ENCODE measurements at places on chromosomes 3 and 15. TPM values are rescaled to one million over a fixed set of nuclear protein-coding genes. Genes with fewer than 3 reads are reported as not detected.
A peak's percentile ranks its signal among the peaks of the same experiment; 100 is the strongest.

DNA sequence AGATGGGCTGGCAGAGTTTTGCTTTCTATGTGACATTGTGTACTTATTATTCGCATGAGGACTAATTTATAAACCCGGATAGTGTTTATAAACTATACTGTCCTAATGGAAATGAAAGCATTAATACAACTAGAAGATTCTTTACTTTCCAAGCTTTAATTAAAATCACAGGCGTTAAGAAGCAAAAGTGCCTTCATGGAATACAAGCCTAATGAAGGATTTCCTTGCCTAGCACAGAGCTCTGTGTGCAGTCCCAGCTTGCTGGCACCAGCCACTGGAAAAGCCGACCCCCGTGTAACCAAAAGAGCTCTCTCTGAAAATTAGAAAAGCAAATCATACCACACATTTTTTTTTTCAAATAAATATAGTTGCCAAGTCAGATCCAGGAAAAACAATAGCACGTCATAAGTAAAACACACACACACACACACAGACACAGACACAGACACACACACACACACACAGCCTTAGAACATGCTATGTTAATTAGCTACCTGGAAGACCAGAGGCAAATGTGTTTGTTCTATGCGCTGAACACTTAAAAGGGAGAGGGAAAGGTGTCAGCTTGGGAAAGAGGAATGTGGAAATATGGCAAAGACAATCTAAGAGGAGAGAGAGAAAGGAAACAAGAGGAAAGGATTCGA is 1084.2 kb downstream of the TUSC7 start:
- H3K27me3 ChIP-seq = no peaks in the 10 kb centered on the region
- DNase-seq = peak; percentile 19
- H3K4me3 ChIP-seq = no peak overlapping the region
- no peak overlapping the region for H3K27ac ChIP-seq
- H3K4me1 ChIP-seq = no peaks in the 10 kb centered on the region
- H3K36me3 ChIP-seq = no peaks in the 10 kb centered on the region

DNA sequence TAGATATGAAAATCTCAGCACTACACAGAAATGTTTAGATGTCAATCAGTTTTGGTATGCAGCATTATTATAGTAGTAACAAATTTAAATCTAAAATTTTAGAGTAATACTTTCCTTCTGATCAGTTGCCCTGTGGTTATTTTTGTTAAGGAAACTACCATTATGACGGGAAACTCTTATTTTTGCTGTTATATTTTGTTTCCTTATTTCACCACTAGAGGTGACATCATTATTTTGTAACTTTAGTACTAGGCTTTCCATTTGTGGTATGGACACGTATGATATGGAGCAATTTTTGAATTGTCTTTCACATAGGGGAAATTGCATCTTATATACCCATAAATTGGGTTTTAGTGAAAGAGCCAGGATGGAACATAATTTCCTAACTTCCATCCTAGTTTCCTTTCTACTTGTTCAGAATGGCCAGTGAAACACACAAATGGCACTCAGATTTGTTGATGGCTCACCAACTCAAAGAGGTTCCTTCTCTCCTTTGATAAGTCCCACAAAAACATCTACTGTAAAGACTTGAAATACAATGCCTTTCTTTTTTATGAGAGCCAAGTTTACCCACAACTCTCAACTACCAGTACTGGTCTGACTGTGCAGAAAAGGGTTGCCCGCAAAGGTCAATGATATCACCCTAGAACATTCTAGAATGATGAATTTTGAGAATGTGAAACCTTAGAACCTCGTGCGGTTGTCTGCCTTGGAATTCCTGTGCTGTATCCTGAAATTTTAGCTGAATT is 19.4 kb upstream of the PPP4R2 start:
- DNase-seq = no peak
- no peaks in the 10 kb centered on the region for H3K36me3 ChIP-seq
- no peak overlapping the region for H3K27ac ChIP-seq
- H3K4me3 ChIP-seq = no peak overlapping the region

- no peak overlapping the region for H3K27ac ChIP-seq
- H3K27me3 ChIP-seq = peaks cover 14% of the 10 kb centered on the region
- DNase-seq = no peak
- H3K4me1 ChIP-seq = no peaks in the 10 kb centered on the region
- no peak overlapping the region for H3K4me3 ChIP-seq
Measured at GRCh38 chr3:73432023-73432705, 192.6 kb downstream of the PDZRN3 start.

Gene GOLGA6A
- polyA plus RNA-seq = 0.06 TPM

GRCh38 chr15:63057468-63058345 is 15.2 kb downstream of the TPM1 start:
- H3K4me3 ChIP-seq = no peak overlapping the region
- H3K27me3 ChIP-seq = no peaks in the 10 kb centered on the region

GRCh38 chr15:48825075-48825474 is 14.2 kb upstream of the CEP152 start:
- H3K27me3 ChIP-seq = no peaks in the 10 kb centered on the region
- no peaks in the 10 kb centered on the region for H3K4me1 ChIP-seq
- DNase-seq = no peak
- no peaks in the 10 kb centered on the region for H3K36me3 ChIP-seq

Gene FSIP1
- 0.85 TPM for polyA plus RNA-seq

GRCh38 chr3:127110982-127111693 is 81.8 kb upstream of the PRR23E start:
- H3K27me3 ChIP-seq = no peaks in the 10 kb centered on the region
- no peak for DNase-seq
- H3K4me3 ChIP-seq = no peak overlapping the region
- H3K4me1 ChIP-seq = no peaks in the 10 kb centered on the region
- H3K27ac ChIP-seq = no peak overlapping the region

- DNase-seq = no peak
- no peak overlapping the region for H3K4me3 ChIP-seq
- H3K27me3 ChIP-seq = no peaks in the 10 kb centered on the region
- no peaks in the 10 kb centered on the region for H3K36me3 ChIP-seq
Measured at GRCh38 chr3:103006526-103007183, 571.8 kb downstream of the ZPLD1 start.

GRCh38 chr3:58899159-58899952 is 150.5 kb downstream of the CFAP20DC start:
- H3K27ac ChIP-seq = peak overlapping the region; percentile 66
- no peak overlapping the region for H3K4me3 ChIP-seq
- H3K27me3 ChIP-seq = no peaks in the 10 kb centered on the region
- no peaks in the 10 kb centered on the region for H3K36me3 ChIP-seq
- no peaks in the 10 kb centered on the region for H3K4me1 ChIP-seq
- DNase-seq = peak; percentile 29

GRCh38 chr3:11705049-11705448 is 61.3 kb upstream of the VGLL4 start:
- H3K4me1 ChIP-seq = peaks cover 4% of the 10 kb centered on the region
- H3K4me3 ChIP-seq = no peak overlapping the region
- peak; percentile 78 for DNase-seq
- H3K36me3 ChIP-seq = no peaks in the 10 kb centered on the region
- H3K27ac ChIP-seq = no peak overlapping the region

- H3K36me3 ChIP-seq = peaks cover 45% of the 10 kb centered on the region
- H3K27me3 ChIP-seq = no peaks in the 10 kb centered on the region
- no peaks in the 10 kb centered on the region for H3K4me1 ChIP-seq
- DNase-seq = no peak
- no peak overlapping the region for H3K4me3 ChIP-seq
- peak overlapping the region; percentile 51 for H3K27ac ChIP-seq
Measured at GRCh38 chr15:64443747-64444621, 16.4 kb upstream of the ZNF609 start.

- H3K27ac ChIP-seq = no peak overlapping the region
- no peak overlapping the region for H3K4me3 ChIP-seq
- H3K4me1 ChIP-seq = no peaks in the 10 kb centered on the region
- H3K36me3 ChIP-seq = no peaks in the 10 kb centered on the region
- H3K27me3 ChIP-seq = no peaks in the 10 kb centered on the region
Measured at GRCh38 chr3:70517124-70517890, 204.9 kb upstream of the MDFIC2 start.

Gene DCLK3
- polyA plus RNA-seq = 1.1 TPM

Gene C3orf49
- 1.2 TPM for polyA plus RNA-seq

DNA sequence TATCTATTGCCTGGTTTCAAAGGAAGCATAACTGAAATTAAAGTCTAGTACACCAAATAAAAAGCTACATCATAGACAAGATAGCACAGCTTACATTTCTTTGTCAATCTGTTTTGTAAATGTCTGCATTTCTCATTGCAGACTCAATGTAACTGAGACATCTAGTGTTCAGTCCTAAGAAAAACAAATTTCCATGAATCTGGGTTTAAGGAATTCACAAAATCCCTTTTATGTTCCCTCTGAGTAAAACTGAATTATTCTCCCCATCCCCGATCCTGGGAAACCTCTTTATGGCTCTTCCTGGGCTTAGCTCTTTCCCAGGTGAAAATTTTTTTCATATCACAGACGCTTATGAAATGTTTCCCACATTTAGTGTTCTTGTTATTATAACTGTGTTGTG is 21.6 kb upstream of the RASA2 start:
- H3K36me3 ChIP-seq = no peaks in the 10 kb centered on the region
- no peaks in the 10 kb centered on the region for H3K27me3 ChIP-seq
- no peak overlapping the region for H3K27ac ChIP-seq
- no peak overlapping the region for H3K4me3 ChIP-seq
- no peak for DNase-seq
- no peaks in the 10 kb centered on the region for H3K4me1 ChIP-seq

DNA sequence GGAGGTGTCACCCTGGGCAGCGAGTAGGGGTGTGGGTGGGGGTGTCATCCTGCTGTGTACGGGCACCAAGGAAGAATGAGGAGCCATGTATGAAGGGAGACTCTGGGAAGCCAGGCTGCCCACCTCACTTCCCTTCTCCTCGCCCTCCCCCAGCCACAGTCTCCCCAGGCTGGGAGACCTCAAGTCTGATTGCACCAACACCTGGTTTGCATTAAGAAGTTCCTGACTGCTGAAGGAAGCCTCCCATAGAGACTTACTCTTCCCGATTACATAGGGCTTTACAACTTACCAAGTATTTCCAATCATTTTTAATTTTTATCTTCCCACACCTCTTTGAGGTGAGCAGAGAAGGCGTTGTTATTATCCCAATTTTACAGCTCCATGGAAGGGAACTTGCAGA is 29.5 kb upstream of the SMAD3 start:
- no peak for DNase-seq
- no peak overlapping the region for H3K4me3 ChIP-seq
- H3K27ac ChIP-seq = no peak overlapping the region

Gene PPP1R14D
- 0.27 TPM for polyA plus RNA-seq

DNA sequence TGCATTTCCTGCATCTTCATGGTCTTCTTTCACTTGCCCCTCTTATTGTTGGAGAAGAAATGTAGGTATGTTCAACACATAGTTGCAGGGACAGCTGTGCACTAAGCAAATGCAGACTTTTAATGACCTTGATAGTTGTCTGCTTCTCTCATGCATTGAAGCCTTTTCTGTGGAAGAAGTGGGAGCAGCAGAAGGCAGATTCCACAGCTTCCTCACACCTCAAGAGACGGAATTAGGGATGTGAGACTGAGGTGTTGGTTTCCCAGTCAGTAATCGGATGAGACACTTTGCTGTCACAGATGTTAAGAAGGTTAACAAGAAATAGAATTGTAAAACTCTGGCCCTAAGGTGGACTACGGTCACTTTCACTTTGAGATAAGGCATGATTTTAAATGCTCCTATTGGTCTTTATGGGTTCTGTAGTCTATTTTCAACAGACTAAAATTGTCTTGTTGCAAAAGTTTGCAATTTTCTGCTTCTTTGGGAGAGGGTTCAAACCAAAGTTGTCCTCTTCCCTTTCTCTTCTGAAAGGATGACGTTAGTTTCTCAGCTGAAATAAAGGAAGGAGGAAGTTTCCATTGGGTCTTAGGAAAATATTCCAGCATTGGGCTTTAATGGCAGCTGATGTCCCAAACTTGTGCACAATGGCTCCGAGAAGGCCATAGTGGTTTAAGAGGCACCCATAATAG is 117.4 kb downstream of the LPP start:
- peaks cover 32% of the 10 kb centered on the region for H3K4me1 ChIP-seq
- peak overlapping the region; percentile 55 for H3K27ac ChIP-seq
- H3K27me3 ChIP-seq = no peaks in the 10 kb centered on the region
- H3K4me3 ChIP-seq = no peak overlapping the region
- H3K36me3 ChIP-seq = no peaks in the 10 kb centered on the region
- no peak for DNase-seq

Gene ITIH1
- polyA plus RNA-seq = not detected

Gene CKMT1A
- polyA plus RNA-seq = 0.18 TPM

Gene IGSF10
- 37.0 TPM for polyA plus RNA-seq

DNA sequence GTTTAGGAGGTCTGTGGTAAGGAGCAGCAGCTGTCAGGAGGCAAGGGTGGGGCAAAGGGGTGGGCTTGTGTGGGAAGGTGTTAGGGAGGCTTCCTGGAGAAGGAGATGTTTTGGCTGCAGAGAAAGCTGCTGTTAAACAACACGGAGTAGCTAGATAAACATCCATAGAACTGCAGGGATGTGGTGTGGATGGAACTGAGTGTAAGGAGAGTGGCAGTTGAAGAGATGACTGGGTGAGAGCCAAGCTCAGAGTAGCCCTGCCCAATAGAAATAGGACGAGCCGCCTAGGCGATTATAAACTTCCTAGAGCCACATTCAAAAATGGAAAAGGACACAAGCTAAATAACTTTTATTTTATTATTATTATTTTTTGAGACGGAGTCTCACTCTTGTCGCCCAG is 19.9 kb downstream of the RPLP1 start:
- no peaks in the 10 kb centered on the region for H3K36me3 ChIP-seq
- no peak for DNase-seq
- H3K27ac ChIP-seq = no peak overlapping the region
- H3K27me3 ChIP-seq = no peaks in the 10 kb centered on the region

Gene ADAMTS17
- polyA plus RNA-seq = 2.0 TPM

DNA sequence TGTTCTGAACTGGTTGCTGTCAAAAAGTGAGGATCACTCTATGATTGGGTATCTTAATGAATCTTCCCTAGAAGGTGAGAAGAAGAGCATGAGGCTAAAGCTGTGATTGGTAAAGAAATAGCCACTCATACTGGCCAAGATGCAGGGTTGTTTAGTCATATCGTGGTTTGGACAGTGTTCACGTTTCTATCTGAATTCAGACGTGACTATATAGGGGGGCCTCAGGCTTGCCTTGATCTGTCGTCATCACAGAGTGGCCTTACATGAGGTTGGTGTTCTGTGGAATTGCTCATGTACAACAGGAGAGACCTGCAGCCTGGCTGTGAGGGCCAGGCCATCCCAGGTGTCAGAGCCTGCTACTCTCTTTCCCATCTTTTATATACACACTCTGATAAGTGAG is 12.4 kb downstream of the RTP2 start:
- H3K4me1 ChIP-seq = no peaks in the 10 kb centered on the region
- no peaks in the 10 kb centered on the region for H3K36me3 ChIP-seq
- H3K27me3 ChIP-seq = no peaks in the 10 kb centered on the region
- H3K4me3 ChIP-seq = no peak overlapping the region
- no peak for DNase-seq

DNA sequence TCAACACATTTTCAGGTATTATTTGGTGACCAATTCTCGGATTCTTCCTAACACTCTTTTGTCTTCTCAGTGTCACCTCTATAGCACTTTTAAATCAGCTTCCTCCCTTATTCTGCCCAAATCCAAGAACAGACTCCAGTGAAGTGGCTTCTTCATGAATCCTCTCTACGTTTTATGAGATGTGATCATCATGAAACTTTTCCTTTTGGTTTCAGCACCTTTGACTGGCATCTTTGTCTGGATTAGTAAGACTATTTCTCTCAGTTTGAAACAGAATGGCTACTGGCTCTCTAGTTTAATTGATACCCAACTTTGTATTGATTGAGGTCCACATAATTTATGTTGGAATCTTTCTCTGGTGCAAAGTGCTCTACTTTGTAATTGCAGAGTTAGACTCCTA is 45.6 kb downstream of the CMC1 start:
- no peak overlapping the region for H3K4me3 ChIP-seq
- H3K27me3 ChIP-seq = no peaks in the 10 kb centered on the region
- DNase-seq = no peak
